ENCODE measurements at places on chromosomes 5 and 9.

DNA sequence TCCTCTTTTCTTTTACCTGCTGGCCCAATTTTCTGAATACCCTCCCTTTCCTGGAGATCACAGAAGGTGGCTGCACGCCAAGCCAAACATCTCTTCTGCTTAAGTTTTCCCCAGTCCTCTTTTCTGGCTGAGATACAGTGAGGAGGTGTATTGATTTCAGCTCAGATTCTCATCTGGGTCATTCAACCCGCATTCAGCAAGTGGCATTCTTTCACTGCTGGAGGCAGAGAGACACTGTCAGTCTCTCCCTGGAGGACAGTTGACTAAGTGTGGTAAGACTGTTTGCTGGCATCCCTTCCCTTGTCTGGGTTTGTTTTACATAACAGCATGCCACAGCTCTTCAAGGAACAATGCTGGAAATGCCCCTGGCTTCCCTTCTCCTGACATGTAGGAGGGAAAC lies 60.5 kb downstream of the GABRG2 start:
- DNase-seq, result no peak

- DNase-seq, result peak; percentile 51
Observed at GRCh38 chr5:131509801-131510200, 125.2 kb downstream of the RAPGEF6 start.

DNA sequence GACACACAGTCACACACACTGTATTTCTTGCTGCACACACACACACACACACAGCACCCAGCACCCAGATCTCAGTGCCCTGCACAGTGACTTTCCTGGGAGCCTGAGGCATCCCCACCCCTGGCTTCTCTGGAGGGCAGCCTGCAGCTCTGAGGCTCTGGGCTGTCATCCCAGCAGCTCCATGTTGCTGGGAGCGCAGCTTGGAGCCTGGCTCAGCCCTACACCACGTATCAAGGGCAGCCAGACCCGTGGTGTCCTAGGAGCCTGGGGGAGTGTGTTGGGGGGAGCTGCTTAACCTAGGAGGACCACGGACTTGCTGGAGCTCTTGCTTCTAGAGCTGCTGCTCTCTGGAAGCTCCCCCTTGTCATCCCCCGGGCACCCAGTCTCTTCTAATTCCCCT lies 5.2 kb downstream of the IER5L start:
- no peak for DNase-seq

GRCh38 chr9:82552784-82553183 lies 510.2 kb downstream of the RASEF start:
- DNase-seq, result no peak

All from suppressor macrophage (primary cell).